ENCODE measurements at places on chromosomes 7 and 10.

- no peak for DNase-seq
These were observed 194.9 kb upstream of the CDCA7L start for GRCh38 chr7:22140578-22140977.

DNA sequence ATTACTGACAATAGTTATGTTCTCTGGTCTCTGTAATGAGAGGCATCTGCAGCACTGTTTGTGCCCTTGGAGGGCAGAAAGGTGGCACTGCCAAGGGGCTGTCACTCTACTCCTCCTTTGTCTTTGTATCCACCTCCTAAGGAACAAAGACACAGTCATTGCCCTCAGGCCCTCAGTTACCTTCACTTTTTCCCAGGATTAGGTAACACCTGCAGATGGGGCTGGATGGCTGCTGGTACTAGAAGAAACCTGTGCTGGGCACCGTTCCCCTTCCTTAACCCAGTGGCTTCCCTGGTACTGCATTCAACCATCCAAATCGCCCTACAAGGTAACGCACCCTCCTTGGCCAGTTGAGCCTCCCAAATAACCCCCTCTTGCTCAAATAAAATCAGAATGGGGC lies 246.9 kb upstream of the NEBL start:
- DNase-seq = no peak

GRCh38 chr7:132102942-132103341 lies 473.3 kb downstream of the PLXNA4 start:
- no peak for DNase-seq

GRCh38 chr10:79191951-79192676 lies 123.3 kb downstream of the ZMIZ1 start:
- no peak for DNase-seq

- DNase-seq = no peak
These were observed 43.1 kb downstream of the DENND2A start for GRCh38 chr7:140597428-140597949.

GRCh38 chr7:219581-220150 lies 27.3 kb downstream of the FAM20C start:
- DNase-seq = peak; percentile 72

DNA sequence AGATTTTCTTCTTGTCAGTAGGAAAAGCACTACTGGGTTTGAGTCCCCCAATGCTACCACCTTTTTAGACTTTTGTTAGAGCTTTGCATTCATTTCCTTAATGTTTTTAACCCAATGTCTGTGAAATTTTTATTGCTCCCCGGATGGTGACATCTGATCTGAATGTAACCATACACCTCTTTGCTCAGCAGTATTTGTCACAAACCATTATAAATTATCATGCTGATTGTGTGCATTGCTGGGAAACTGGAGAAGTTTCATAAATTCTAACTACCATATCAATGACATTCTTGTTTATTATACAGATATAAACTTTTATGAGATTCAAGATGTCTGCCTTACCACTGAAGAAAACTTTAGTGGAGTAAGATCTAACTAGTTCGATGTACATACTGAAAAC lies 8.5 kb downstream of the NRP1 start:
- no peak for DNase-seq

GRCh38 chr7:102416406-102416805 lies 17.0 kb upstream of the ORAI2 start:
- DNase-seq = no peak

DNA sequence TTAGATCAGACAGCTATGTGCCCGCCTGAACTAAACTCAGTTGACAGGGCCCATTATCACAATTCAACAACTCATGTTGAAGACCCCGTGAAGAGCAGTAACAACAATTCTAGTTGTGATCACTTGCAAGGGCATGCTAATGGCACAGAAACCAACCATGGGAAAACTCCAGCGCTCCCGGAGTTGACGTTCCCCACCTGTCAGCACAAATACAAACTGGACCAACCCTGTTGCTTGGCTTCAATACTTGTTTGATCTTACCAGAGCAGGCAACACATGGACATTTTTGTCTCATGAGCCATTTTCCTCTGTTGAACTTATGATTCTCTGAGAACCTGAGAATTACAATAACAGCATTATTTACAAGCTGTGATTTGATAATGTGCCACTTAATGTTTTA lies 119.0 kb upstream of the LANCL2 start:
- no peak for DNase-seq

- DNase-seq = no peak
These were observed 2.4 kb downstream of the SH2D4B start for GRCh38 chr10:80540136-80540535.

DNA sequence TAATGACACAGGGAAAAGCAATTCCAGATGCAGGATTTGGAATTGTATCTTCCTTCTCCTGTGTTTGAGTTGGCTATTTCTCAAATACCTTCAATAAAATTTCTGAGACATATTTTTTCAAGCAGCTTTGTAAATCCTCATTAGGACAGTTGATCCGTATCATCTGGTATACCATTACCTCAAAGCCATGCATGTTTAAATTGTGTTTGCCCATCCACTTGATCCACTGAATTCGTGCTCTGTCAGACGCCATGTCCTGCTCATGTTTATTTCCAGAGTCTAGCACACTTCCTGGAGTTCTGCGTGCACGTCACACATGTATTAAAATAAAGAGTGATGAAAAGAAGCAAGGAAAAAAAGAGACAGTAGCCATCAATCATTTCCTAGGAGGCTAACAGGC lies 141.8 kb upstream of the CDC14C start:
- DNase-seq = no peak

DNA sequence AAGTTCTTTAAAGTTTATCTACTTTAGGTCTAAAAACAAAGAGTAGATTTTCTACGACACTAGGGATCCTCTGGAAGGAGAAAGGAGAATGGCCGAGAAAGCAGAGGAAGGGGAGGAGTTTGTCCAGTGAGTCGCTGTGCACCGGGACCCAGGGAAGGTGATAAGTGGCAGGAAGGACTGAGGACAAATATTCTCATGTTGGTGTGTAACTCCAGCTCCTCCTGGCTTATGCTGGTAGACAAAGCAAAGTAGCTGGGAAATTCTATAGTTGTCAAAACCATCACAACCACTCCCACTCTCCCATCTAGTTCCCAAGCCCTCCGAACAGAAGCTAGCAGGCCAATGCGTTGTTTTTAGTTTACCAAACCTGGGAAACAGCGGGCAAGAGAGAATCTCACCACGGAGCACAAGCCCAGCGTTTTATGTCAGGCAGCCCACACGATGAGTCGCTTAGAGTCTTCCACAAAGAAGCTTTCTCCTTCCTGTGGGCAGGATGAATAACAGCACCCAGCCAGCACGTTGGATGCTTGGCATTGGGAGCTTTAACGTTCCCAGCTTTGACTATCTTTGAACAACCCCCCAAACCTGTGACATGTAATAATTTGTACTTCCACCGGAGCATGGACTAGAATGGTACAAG lies 32.9 kb upstream of the JCAD start:
- DNase-seq = no peak

DNA sequence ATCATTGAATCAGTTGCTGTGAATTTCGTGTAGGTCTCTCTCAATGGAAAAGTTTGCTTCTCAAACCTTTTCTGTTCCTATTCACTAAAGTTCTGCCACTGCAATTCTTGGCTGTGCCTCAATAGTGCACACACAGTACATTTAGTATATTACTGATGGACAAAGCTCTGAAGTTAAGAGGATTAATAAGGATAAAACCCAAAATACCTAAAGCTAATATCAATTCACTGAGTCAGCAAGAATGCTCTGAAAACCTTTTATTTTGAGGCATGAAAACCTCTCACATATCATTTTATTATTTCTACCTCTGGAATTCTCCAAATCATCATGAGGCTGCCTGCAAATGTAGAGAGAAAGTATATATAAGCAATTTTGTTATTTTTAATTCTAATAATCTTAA lies 633.4 kb upstream of the LRRTM3 start:
- no peak for DNase-seq

GRCh38 chr10:104479906-104480593 lies 126.4 kb downstream of the CFAP58 start:
- no peak for DNase-seq

GRCh38 chr7:47577321-47577919 lies 4.5 kb downstream of the TNS3 start:
- DNase-seq = no peak

GRCh38 chr10:132336919-132337407 lies 5.0 kb downstream of the LRRC27 start:
- peak; percentile 23 for DNase-seq

DNA sequence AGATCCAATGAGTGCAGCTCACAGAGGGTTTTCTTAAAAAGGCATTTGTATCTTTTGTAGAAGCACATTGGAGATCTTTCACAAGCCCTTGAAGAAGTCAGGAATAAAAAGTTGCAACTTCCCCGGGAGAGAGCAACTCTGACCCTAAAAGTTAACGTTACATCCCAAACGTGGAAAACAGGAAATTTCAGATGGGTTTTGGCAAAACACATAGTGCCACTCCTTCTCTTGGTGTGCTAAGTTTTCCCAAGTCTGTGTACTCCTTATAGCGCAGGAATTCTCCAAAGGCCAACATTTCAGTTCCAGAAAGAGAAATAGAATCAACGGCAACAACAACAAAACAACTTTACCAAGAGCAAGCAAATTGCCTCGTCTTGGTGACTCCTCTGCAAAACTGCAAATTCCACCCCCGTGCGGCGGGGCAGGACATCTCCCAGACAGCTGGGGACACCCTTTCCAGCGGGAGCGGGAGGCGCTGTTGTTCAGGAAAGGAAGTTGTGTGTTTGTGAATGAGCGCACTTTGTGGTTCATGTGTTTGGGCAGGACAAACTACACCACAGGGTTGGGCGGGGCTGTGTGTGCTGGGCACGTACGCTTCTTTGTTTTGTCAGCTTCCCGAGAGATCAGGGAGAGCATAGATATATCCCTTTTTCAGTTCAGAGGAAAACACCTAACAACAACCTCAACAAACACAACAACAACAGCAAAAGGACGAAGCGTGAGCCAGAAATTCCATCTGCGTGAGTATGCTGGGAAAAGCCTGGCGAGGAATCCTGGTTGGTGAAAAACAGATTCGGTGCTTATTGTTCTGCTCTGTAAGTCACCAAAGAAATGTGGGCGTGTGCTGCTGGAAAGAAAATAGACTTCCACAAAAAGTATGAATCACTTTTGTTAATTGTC lies 294.7 kb upstream of the PITRM1 start:
- no peak for DNase-seq

- DNase-seq = no peak
These were observed 382.9 kb upstream of the NPVF start for GRCh38 chr7:25611196-25611595.

- DNase-seq = peak; percentile 79
These were observed 982 bp downstream of the COBL start for GRCh38 chr7:51315393-51316261.

GRCh38 chr7:110027385-110027784 lies 1063.5 kb upstream of the LRRN3 start:
- no peak for DNase-seq

DNA sequence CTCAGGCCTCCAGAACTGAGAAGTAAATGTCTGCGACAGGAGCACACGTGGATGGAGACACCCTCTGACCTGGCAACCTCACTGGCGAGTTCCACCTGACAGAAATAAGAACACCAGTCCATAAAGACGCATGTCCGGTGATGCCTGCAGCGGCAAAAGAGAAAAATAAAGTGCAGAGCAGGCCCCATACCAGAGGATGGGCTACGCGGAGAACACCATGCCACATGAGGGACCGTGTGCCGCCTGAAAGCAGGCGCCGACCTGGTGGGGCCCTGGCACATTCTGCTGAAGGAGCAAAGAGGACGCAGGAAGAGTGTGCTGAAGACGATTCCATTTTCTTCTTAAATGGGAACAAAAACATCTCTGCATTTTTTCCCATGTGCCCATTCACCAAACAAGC lies 105.0 kb downstream of the VIPR2 start:
- no peak for DNase-seq

DNA sequence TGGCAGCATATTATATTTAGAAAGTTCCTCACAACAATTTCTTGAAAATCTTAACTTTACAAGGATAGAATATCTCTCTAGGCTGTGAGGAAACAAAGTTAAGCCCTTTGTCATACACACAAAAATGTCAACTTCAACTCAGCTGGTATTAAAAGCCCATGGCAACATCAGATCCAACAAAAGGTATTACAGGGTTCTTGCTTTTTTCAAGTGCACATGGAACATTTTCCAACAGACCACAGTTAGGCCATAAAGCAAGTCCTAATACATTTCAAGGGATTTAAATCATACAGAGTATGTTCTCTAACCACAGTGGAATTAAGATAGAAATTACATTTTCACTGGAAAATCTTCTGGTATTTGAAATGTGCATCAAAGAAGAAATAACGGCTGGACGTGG lies 71.9 kb upstream of the OIT3 start:
- no peak for DNase-seq

DNA sequence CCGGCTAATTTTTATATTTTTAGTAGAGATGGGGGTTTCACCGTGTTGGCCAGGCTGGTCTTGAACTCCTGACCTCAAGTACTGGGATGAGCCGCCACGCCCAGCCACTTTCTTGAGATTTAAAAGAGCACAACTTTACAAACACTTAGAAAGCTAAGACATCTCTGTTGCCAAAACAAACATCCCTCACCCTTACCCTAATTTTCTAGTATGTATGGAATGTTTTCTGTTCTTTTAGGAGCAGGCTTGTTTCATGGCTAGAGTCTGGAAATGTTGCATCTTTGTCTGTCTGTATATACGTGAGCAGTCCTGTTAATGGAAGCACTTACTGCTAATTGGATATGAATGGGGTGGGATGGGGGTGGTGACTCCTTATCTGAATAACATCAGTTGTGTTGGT lies 2.9 kb downstream of the OLAH start:
- DNase-seq = no peak

DNA sequence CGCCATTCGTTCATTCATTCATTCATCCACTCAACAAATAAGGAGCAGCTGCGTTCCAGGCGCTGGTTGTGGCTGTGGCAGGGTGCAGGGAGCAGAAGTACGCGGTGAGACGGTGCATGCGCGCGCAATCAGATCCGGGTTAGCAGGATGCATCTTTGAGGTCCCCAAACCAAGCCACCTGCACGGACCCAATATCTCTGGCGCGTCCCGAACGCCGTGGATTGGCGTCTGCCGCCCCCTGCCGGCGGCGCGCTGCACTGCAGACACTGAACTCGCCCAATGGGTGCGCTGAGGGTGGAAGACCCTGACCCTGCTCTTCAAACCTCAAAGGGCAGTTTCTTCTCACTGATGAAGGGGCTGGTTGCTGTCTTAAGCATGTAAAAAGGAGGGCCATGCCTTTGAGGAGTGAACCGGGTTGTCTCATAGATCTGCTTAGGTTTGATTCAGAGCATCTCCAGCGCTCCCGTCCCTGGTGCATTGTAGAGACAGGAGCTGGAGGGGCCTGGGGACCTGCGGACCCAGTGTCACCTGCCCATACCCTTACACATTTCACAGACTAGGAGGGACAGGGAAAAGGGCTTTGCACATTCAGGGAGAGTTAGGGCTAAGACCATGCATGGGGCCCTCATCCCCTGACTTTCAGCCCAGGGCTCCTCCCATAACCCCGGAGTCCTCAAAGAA lies 102.5 kb downstream of the RAMP3 start:
- peak; percentile 34 for DNase-seq

- no peak for DNase-seq
These were observed 55.4 kb downstream of the ZRANB1 start for GRCh38 chr10:124997306-124997705.

GRCh38 chr10:55491712-55492111 lies 690.7 kb upstream of the PCDH15 start:
- DNase-seq = no peak
